ENCODE measurements at places on chromosomes 5 and 9.

DNA sequence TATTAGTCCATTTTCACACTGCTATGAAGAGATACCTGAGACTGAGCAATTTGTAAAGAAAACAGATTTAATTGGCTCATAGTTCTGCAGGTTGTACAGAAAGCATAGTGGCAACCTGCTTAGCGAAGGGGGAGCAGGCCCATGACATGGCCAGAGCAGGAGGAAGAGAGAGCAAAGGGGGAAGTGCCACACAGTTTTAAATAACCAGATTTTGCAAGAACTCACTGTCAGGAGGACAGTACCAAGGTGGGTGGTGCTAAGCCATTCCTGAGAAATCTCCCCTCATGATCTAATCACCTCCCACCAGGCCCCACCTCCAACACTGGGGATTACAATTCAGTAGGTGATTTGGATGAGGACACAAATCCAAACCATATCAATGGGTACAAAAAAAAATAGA, 16.8 kb upstream of the PCSK5 start:
- DNase-seq, result no peak

DNA sequence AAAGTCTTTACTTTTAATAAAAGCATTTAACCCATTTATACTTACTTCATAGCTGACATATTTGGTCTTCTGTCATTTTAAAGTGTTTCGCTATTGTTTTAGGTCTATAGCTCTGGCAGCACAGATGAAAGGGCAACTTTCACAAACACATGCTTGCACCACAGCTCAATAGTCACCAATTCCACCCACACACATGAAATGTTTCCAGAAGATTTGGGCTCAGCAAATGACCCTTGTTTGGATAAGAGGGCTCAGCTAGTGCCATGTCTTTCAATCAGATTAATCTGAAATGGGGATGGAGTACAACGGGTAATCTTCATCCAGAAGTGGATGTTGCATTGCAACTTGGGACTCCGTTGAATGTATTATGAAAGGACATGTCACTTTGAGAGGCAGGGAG, 176.0 kb downstream of the FGF18 start:
- no peak for DNase-seq

DNA sequence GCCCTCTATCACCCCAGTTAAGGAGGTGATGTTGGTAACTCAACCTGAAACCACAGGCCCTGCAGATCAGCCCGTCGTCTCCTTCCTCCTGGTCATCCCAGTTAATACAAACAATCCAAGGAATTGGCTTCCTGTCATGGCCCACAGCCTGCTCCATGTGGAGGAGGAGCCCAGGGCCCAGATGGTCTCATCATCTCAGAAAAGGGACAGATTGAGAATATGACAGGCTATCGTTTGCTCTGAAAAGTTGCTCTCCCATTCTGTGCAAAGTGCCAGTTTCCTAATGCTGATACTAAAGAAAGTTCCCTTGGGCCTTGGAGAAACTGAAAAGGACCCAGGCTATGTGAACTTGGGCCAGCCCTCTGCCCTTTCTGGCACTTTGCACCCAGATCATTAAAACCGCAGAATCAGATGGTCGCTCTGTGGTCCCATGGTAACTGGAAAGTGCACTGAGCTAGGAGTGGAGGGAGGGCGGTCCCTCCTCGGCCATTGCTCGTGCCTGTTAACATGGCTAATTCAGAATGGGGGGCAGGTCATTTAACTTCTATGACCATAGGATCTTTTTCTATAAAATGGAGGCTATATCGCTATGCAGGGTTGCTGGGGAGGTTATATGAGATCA, 675 bp upstream of the SPAAR start:
- peak; percentile 65 for DNase-seq

- no peak for DNase-seq
Observed at GRCh38 chr5:76485511-76485910, 82.4 kb downstream of the IQGAP2 start.

GRCh38 chr5:98401656-98402055, 371.8 kb upstream of the RGMB start:
- no peak for DNase-seq

DNA sequence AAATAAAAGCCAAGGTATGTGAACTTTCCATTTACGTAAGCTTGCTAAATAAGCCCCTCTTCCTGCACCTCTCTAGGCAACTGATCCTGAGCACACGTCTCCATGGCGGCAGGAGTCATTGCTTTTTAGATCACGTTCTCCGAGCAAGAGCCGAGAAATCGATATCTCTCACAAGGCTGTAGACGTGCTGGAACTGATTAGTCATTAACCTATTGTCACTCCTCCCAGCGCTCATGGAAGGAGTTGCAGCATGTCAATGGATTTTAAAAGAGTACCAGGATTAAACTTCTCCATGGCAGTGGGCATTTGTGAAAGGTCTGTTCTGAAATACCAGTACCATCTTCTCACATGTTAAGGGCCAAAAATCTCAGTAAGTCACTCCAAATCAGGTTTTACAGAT, 4.7 kb upstream of the ADCY2 start:
- no peak for DNase-seq
